SJCRH30 (cell line): ENCODE measurements at places on chromosomes 2 and 18. TPM values are rescaled to one million over a fixed set of nuclear protein-coding genes. Genes with fewer than 3 reads are reported as not detected.

GRCh38 chr2:181887045-181887444, 4.5 kb upstream of the ITPRID2 start:
- H3K36me3 ChIP-seq = no peaks in the 10 kb centered on the region
- H3K27ac ChIP-seq = no peak overlapping the region
- H3K4me3 ChIP-seq = no peak overlapping the region
- DNase-seq = no peak

The SNRNP200 gene
- total RNA-seq = 153 and 157 TPM in 2 replicates

The FAM210A gene
- total RNA-seq = 17.4 and 18.1 TPM in 2 replicates

- no peak overlapping the region for H3K27ac ChIP-seq
- H3K4me3 ChIP-seq = no peak overlapping the region
- DNase-seq = no peak
- no peaks in the 10 kb centered on the region for H3K4me1 ChIP-seq
Measured at GRCh38 chr18:31566576-31567306, 24.9 kb upstream of the TTR start.

DNA sequence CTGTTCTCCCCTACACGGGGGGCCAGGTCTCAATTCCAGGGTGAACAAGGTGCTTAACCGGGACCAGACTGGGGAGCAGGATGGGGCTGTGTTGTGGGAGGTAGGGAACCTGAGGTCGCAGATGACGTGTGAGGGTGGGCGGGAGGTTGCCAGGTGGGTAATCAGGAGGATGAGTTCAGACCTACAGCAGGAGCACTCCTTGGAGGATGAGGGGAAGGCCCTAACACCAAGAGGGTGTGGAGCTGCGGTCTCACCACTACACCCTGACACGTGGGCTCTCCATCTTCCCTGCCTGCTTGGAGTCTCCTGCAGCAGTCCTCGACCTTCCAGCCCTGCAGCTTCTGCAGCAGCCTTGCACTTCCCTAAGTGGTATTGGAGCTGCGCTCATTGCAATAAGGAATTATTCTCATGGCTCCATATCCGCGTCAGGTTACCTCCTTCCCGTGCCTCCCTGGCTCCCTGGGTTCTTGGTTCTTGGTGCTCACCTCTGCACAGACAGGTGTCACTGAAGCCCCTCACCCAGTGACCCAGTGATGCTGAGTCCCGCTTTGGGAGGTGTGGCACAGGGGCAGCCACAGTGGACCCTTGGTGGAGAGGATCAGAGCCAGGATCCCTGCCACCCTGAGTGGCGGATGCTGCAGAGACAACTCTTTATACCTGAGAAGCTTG, 15.5 kb downstream of the SH3BP4 start:
- peaks cover 8% of the 10 kb centered on the region; the same call in 1 of the 2 replicates for H3K36me3 ChIP-seq
- H3K4me1 ChIP-seq = peaks cover 38% of the 10 kb centered on the region
- no peak overlapping the region for H3K27ac ChIP-seq
- no peak for DNase-seq

GRCh38 chr2:80019571-80020460, 284.7 kb downstream of the LRRTM1 start:
- H3K36me3 ChIP-seq = no peaks in the 10 kb centered on the region
- H3K4me1 ChIP-seq = no peaks in the 10 kb centered on the region
- H3K4me3 ChIP-seq = no peak overlapping the region
- no peak overlapping the region for H3K27ac ChIP-seq
- no peak for DNase-seq
- no peaks in the 10 kb centered on the region for H3K27me3 ChIP-seq

DNA sequence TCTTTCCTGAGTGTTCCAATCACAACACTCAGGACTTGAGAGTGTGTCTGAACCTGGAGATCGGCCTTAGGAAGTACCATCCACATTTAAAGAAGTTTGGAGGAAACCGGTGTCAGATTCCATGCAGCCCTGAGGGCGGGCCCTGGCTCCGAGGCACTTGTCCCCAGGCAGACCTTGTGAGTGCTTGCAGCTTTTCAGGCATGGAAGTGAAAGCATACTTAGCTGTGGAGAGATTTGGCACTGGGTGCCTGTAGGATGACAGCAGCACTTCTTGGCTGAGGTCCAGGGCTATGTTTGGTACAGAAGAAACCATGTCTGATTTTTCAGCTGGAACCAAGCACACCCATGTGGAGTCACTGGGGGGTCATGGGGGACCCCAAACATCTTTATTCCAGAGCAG, 230.8 kb downstream of the SEPTIN10 start:
- H3K36me3 ChIP-seq = no peaks in the 10 kb centered on the region
- H3K27me3 ChIP-seq = no peaks in the 10 kb centered on the region
- no peak overlapping the region for H3K27ac ChIP-seq
- H3K4me1 ChIP-seq = peaks cover 22% of the 10 kb centered on the region
- H3K4me3 ChIP-seq = no peak overlapping the region

The MAP3K19 gene
- total RNA-seq = not detected in 2 replicates

DNA sequence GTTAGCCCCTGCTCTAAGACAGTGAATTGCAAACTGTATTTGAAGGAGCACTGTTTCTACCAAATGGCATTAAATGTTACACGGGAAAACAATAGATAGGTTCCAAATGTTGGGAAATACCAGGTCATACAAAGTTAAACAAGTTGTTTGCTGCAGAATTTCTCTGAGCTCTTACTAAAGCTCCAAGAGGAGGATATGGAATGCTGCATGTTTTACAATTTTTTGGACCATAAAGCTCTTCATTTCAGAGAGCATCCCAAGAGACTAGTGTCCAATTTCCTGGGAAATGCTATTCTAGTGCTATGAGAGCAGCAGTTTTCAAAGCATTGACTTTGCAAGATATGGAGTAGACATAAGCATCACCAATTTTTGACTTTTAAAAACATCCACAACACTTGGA, 155.6 kb upstream of the CCDC68 start:
- no peak overlapping the region for H3K4me3 ChIP-seq
- no peaks in the 10 kb centered on the region for H3K4me1 ChIP-seq
- no peak overlapping the region for H3K27ac ChIP-seq
- DNase-seq = no peak
- H3K27me3 ChIP-seq = no peaks in the 10 kb centered on the region
- H3K36me3 ChIP-seq = no peaks in the 10 kb centered on the region

The FER1L5 gene
- total RNA-seq = 0.04 TPM in 1 of 2 replicates, not detected in the other

DNA sequence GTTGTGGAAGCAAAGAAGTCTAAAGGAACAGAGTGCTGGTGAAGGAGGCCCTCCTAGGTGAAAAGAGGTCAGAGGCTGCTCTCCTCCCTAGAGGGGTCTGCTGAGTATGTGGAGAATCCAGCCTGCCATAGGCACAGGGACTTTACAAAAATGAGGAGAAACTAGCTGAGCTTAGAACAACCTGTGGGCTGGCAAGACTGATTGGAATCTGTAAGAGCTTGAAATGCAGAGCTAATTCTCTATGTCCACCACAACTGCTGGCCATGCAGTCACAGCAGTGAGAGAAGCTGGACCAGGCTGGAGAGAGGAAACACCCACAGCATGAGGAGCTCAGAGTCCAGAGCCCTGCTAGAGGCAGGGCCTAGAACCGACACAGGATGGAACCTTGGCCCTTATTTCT, 251.0 kb upstream of the MGAT5 start:
- no peak for DNase-seq
- no peaks in the 10 kb centered on the region for H3K4me1 ChIP-seq
- no peaks in the 10 kb centered on the region for H3K36me3 ChIP-seq
- H3K27ac ChIP-seq = no peak overlapping the region
- no peaks in the 10 kb centered on the region for H3K27me3 ChIP-seq

The KATNAL2 gene
- 4.2 and 5.1 TPM in 2 replicates for total RNA-seq

DNA sequence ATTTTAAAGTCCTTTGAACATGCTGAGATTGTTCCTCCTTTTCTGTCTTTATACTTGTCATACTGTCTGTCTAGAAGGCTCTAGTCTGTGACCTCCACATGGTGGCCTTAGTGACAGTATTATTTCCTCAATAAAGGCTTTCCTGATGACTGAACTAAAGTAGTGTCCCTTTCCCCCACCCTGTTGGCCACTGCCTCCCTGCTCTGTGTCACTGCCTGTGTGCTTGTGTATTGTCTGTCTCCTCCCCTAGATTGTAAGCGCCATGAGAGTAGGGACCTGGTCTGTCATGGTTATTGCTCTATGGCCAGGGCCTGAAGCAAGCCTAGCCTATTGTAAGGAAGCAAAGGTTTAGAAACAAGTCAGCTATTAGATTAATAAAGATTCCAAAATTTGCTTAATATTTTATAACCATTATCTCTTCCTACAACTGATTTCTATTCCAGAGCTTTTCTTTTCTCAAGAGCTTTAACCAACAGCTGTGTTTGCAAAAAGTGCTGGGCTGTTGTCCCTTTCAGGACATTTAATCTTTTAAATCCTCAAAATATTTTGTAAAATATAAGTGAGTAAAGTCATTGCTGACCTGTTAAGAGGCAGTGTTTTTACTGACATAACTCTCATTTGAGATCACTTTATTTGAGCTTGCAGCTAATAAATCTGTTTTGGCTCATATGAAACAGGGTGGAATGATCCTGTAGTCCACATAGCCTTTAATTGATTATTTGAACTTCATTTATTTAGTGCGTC, 35.5 kb downstream of the DIS3L2 start:
- no peaks in the 10 kb centered on the region for H3K27me3 ChIP-seq
- H3K4me3 ChIP-seq = no peak overlapping the region
- peaks cover 5% of the 10 kb centered on the region for H3K4me1 ChIP-seq
- H3K36me3 ChIP-seq = no peaks in the 10 kb centered on the region

- H3K4me3 ChIP-seq = no peak overlapping the region
- no peak for DNase-seq
- H3K27me3 ChIP-seq = no peaks in the 10 kb centered on the region
- H3K4me1 ChIP-seq = peaks cover 34% of the 10 kb centered on the region
- no peaks in the 10 kb centered on the region for H3K36me3 ChIP-seq
Measured at GRCh38 chr2:28617502-28618184, 121.8 kb downstream of the PLB1 start.

DNA sequence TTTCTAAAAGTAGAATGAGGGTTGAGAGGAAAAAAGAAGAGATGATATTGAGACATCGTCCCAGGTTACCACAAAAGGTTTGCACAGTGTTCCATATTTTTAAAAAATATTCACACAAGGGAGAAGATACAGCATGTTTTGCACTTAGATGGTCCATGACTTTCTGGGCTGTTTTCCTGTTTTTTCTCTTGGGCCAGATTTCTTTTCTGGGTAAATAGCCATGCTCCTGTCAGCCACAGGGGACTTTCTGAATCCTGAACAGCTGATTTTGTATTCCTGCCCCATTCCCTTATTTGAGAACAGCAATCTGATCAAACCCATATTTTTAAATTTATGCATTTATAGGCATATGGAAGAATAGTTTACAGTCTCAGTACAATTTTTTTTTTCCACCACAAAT, 185.9 kb upstream of the NRP2 start:
- H3K27me3 ChIP-seq = no peaks in the 10 kb centered on the region
- peak overlapping the region; percentile 71 for H3K27ac ChIP-seq
- H3K4me3 ChIP-seq = no peak overlapping the region
- H3K36me3 ChIP-seq = no peaks in the 10 kb centered on the region

The MYCN gene
- total RNA-seq = 185 and 190 TPM in 2 replicates
